ENCODE measurements at places on chromosomes 1 and 21.

GRCh38 chr21:31278511-31279130 is 65.4 kb downstream of the TIAM1 start:
- peak; percentile 59 for DNase-seq

DNA sequence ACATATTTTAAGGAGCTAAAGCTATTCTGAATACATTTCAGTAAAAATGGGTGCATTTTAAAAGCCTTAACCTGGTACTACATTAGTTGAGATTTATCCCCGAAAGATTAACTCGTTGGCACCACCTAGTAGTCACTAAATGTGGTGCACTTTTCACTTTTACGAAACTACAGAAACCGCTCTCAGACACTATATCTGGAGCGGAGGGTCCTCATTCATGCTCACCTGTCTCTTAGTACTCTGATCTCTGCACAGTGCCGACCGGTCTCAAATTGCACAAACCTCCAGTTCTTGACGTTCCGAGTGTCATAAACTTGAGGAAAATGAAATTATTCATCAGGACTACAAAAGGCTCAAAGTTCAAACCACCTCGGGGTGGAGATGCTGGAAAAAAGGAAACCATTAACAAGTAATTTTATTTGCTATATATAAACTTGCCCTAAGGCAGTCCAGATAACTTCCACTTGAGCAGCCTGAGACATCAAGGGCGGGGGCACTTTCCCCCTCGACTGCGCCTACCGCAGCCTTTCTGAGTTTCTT is 722 bp downstream of the LZIC start:
- DNase-seq = peak; percentile 6

- DNase-seq = no peak
Measured at GRCh38 chr1:58620926-58621325, 43.9 kb upstream of the TACSTD2 start.

DNA sequence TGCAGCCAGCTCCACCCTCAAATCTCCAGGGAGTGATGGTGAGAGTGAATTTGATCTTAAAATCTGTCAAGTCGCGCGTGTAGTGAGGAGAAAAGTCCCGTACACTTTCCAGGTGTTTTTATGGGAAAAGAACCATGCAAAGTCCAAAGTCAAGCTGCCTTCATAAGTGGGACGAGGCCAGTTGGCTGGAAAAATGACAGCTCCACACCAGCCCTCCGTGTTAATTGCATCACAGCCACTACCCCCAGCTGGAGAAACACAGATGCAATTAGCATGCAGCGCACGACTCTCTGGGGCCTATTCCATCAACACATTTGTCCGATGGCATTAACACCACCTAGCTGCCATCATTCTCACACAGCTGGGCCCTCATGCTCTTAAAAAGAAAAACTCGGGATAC is 68.4 kb downstream of the KLHDC7A start:
- DNase-seq = no peak

DNA sequence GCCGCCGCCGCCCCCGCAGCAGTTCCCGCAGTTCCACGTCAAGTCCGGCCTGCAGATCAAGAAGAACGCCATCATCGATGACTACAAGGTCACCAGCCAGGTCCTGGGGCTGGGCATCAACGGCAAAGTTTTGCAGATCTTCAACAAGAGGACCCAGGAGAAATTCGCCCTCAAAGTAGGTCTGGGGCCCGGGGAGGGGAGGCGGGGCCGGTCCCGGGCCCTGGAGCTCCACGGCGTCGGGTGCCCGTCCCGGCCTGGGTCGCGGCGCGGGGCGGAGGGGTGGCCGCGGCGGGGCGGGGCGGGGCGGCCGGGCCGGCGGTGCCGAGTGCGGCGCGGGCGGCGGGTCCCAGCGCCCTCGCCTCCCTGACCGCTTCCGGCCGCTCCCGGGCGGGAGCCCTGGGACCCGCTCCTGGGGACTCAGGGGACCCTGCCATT is 646 bp downstream of the MAPKAPK2 start:
- no peak for DNase-seq

DNA sequence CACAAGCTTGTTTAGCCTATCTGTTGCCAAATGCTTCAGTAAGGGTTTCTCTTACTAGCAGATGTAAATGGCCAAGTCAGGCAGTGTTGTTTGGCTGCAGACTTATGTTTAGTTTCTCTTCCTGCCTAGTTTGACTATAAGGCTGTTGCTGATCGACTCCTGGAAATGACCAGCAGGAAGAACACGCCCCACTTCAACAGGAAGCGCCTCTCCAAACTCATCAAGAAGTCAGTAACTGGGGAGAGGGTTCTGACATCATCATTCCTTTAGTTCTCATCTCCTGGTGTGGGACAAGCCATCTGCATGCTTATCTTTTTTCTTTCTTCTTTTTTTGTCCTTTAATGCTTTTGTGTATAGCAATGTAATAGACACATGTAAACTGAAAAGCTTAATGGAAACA is 25.1 kb downstream of the RRP1B start:
- DNase-seq = no peak

- no peak for DNase-seq
Measured at GRCh38 chr1:33370301-33370700, 49.4 kb upstream of the A3GALT2 start.

DNA sequence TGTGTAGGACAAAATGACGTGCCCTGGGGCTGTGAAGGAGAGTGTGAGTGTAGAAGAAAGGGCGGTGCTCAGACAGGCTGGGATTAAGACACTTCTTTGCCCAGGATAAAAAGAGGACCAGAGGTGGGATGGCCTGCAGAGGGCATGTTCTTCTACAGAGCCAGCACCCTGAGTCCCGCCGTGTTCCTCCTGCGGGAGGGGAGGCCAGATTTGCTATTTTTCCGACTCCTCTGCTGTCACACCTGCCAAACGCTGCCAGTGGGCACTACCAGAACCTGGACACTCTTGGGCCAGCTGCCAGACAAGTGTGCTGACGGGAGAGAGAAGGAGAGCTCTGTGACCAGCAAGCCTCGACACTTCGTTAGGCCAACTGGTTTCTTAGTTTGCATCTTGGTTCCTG is 206.4 kb downstream of the PLD5 start:
- no peak for DNase-seq

- peak; percentile 47 for DNase-seq
Measured at GRCh38 chr1:182196897-182197870, 135.7 kb upstream of the ZNF648 start.

DNA sequence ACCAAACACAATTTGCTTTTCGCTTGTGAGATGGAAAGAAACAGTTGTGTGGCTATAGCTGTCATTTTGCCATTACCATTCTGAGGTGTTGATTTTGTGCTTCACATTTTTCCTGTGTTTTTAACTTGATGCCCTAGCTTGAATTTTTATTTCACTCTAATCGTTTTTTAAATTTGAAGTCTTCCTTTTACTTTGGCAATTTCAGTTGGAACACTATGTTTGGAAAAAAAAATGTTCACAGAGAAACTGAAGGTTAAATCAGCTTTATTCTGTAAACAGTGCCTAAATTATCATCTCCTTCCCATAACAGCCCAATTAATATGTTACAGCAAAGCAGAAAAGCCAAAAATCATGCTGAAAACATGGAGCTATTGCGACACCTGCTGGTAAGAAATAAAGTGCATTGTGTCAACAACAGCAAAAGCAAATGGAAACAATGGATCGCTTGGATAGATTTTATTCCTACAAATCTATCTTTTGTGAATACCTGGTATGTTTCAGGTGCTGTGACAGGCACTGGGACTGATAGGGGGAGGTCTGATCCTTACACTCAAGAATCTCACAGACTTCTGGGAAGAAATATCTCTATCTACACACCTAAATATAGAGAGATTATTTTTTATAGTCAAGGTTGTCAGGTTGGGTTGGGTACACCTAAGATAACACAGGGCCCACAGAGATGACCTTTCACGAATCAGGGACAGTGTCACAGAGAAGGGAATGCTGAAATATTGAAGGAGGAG is 16.2 kb upstream of the ERICH3 start:
- peak; percentile 17 for DNase-seq

GRCh38 chr1:215043401-215043800 is 39.1 kb upstream of the KCNK2 start:
- no peak for DNase-seq

DNA sequence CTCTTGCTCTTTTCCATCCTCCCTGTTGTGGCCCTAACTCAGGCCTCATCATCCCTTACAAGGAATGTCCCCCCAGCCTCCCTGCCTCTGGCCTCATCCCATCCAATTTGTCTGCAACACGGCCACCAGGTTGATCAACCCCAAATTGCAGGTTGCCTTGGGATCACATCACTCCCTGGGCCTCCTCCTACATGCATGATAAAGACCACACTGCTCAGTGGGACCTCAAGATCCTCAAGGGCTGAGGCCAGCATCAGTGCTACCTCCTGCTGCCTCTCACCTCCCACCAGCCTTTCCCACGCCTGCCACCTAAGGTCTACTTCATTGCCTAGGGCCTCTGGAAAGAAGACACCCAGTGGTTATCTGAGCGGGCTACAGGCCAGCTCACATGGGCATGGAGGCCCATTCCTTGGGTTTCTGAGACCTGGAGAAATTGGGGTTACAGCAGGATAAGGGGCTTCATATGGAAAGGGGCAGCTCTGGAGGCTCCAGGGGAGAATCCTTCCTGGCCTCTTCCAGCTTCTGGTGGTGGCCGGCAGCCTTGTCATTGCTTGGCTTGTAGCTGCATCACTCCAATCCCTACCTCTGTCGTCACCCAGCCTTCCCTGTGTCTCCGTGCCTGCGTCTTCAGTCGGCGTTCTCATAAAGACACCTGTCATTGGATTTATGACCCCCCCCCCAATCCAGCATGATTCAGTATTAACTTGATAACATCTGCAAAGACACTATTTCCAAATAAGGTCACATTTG is 60.5 kb downstream of the KLHDC7A start:
- no peak for DNase-seq

- no peak for DNase-seq
Measured at GRCh38 chr1:170310951-170311350, 165.2 kb downstream of the NTMT2 start.

DNA sequence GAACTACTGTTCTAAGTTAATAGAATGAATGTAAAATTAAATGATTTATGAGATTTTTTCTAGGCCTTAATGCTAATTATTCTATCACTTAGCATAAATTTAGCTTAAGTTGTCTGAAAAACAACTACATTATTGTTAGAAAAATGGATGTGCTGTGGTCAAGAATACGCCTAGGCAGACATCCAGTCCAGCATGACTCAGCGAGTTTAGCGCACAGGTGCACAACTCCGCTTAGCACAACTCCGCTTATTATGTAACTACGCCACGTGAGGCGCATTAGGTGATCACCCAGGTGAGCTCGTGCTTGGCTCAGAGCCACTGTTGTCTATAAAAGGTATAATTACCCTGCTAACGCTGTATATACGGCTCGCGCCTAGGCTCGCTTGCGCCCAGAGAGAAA is 1043.6 kb upstream of the ADGRL4 start:
- DNase-seq = no peak

GRCh38 chr1:11462224-11462923 is 16.6 kb upstream of the DISP3 start:
- DNase-seq = no peak

DNA sequence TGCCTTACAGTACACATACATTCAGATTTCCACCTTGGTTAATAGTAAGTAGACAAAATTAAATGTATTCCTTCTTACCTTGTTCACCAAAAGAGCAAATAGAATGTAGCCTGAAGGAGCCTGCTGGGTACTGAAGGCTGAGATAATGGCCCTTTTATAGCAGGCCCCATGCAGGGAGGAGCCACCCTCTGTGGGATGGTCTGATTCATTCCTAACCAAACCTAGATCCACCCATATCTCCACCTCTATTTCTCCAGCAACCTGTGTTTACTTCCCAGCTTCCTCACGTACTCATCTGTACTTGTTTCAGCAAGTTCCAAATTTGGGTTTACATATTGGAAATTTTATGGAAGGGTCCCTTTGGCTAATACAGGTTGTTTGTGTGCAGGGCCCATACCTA is at the start of gene FLG:
Gene FLG, minus strand, starts transcription at position 129 of the 400 bp plus-strand sequence. CDS start 9,783 bp downstream, outside the sequence.
- DNase-seq = no peak

DNA sequence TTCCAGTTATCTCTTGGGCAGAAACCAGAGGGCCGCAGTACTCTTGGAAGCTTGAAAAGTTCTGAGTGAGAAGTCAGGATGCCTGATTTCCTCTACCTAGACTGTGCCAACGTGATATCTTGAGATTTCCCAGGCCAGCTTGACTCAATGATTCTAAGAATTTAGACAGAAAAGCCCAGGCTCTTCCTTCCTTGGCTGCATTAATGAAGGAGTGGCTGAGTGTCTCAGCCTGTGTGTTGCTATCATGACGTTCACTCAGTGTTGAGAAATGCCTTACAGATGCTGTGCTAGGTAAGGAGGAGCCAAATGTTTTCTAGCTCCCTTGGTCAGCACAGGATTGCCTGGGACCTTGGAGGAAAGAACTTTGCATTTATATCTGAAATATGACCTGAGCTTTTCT is 454.1 kb upstream of the USP24 start:
- DNase-seq = no peak

DNA sequence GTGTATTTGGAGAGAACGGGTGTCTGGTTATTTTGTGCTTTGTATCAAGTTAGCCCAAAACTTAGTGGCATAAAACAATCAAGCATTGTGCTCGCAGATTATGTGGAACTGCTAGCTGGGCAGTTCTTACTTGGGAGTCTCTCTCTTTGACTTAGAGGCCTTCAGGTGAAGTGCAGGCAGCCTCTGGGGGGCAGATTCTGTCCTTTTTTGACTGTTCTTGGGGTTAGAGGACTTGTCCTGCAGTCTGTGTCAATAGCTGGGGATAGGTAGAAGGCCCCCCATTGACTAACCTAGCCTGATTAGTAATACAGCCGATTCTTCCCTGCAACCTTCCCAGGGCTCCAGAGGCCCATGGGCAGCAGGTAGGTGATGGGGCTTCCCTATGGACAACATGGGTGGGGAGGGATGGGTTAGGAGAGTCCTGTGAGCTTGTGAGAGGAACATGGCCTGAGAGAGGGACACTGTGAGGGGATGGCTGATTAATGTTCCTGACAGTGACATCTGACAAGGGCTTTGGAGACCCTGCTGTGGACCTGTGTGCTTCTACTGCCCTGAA is 37.2 kb upstream of the ACOT11 start:
- no peak for DNase-seq

- DNase-seq = no peak
Measured at GRCh38 chr1:10267921-10268320, 57.6 kb downstream of the KIF1B start.

DNA sequence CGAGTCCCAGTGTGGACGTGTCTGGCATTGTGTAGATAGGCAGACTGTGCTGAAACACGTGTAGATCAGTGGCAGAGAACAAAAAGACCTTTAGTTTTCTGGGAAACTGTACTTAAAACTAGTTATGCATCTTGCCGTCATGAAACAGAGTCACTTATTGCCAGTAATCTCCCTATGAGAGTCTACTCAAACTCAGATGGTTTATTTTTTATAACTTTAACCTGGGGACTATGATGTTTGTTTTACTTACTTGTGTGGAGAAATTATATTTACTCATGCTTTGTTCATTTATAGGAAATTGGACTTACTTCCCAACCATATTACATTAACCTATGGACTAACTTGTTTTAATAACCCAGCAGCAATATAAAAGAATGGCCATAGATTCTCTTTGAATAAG is 54.1 kb upstream of the ABCG1 start:
- no peak for DNase-seq

GRCh38 chr21:26281506-26281905 is 110.9 kb upstream of the APP start:
- no peak for DNase-seq

GRCh38 chr1:192601567-192601966 is 26.0 kb downstream of the RGS1 start:
- DNase-seq = no peak

All from NCI-H526 treated with DMSO at 0.1 percent for 48 hours (cell line).